ENCODE measurements at places on chromosomes 2 and 18. TPM values are rescaled to one million over a fixed set of nuclear protein-coding genes. Genes with fewer than 3 reads are reported as not detected.

DNA sequence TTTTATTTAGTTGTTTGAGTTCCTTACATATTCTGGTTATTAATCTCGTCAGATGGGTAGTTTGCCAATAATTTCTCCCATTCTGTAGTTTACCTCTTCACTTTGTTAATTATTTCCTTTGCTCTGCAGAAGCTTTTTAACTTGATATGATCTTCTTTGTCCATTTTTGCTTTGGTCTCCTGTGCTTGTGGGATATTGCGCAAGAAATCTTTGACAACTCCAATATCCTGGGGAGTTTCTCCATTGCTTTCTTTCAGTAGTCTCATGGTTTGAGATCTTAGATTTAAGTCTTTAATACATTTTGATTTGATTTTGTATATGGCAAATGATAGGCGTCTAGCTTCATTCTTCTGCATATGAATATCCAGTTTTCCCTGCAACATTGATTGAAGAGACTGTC, 389.2 kb downstream of the LRP1B start:
- H3K4me3 ChIP-seq = no peak overlapping the region
- no peak for DNase-seq
- H3K4me1 ChIP-seq = no peaks in the 10 kb centered on the region
- no peak overlapping the region for H3K27ac ChIP-seq

GRCh38 chr2:219421323-219421722, 3.1 kb downstream of the DES start:
- no peak for DNase-seq
- no peaks in the 10 kb centered on the region for H3K27me3 ChIP-seq
- no peak overlapping the region for H3K27ac ChIP-seq
- H3K4me3 ChIP-seq = no peak overlapping the region
- no peaks in the 10 kb centered on the region for H3K36me3 ChIP-seq

The NEU2 gene
- not detected for total RNA-seq

The ALK gene
- not detected for total RNA-seq

GRCh38 chr18:388200-388599, 112.3 kb downstream of the COLEC12 start:
- H3K27ac ChIP-seq = no peak overlapping the region
- H3K4me3 ChIP-seq = no peak overlapping the region
- no peaks in the 10 kb centered on the region for H3K4me1 ChIP-seq

The ADD2 gene
- not detected for total RNA-seq

The GPR45 gene
- not detected for total RNA-seq

DNA sequence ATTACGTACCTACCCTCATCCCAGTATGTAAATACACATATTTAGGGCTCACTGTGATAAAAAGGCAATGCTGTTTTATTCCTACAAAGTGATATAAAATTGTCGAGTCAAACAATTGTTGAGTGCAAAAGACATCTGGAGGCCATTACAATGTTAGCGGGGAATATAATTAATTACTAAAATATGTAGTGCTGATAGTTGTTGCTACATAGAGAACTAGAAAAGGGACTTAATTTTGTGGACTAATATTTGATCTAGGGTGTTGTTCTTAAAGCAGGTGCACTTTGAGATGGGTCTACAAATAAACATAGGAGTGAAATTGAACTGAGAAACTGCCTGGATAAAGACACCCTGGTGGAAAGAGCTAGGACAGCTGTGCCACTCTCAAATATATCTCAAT, 300.1 kb downstream of the NOL4 start:
- no peak overlapping the region for H3K27ac ChIP-seq
- DNase-seq = no peak
- no peaks in the 10 kb centered on the region for H3K4me1 ChIP-seq
- no peaks in the 10 kb centered on the region for H3K36me3 ChIP-seq
- no peak overlapping the region for H3K4me3 ChIP-seq

The FTCDNL1 gene
- total RNA-seq = 0.35 TPM

DNA sequence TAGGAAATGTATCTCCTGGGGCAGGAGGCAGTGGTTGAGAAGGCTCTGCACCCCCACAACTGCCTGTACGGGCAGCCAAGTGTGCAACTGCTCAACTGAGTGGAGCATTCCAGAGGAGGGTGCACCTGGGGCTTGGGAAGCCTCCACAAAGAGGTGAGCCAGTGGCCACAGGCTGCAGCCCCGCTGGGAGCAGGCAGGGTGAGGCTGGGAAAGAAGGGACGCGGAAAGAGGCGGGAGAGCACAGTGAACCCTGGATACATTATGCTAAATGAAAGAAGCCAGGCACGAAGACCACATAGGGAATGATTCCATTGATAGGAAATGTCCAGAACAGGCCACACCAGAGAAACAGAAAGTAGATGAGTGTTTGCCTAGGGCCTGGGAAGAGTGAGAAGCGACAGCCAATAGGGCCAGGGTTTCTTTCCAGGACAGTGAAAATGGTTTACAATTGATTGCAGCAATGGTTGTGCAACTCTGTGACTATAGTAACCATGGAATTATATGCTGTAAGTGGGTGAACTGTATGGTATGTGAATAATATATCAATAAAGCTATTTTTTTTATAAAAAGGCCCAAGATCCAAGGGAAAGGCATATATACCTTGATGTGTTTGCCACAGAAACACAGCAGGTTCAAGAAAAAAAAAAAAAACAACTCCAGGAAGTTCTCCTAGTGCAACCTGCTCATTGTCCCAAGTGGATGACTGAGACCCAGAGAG, 82.4 kb downstream of the DDX1 start:
- peak; percentile 71 for DNase-seq
- H3K4me1 ChIP-seq = peaks cover 23% of the 10 kb centered on the region
- no peak overlapping the region for H3K4me3 ChIP-seq
- H3K27me3 ChIP-seq = no peaks in the 10 kb centered on the region
